ENCODE measurements at places on chromosomes 6 and 20.

DNA sequence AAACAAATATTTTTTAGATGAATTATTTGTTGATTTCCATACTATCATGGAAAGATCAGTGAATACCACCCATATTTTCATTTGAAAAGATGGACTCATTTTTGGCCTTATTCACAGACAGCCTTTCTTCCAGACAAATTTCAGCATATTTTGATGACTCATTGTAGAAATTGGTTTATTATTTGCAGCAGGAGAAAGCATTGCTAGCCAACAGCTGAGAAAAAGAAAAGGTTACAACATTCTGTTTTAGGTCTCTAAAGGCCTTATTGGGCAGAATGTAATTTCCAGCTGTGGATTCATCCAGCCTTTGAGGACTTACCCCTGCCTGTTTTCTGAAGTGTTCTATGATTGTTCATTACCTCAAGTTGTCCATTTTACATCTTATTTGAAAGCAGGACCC is 201.9 kb downstream of the PLCB4 start:
- no peak for DNase-seq

DNA sequence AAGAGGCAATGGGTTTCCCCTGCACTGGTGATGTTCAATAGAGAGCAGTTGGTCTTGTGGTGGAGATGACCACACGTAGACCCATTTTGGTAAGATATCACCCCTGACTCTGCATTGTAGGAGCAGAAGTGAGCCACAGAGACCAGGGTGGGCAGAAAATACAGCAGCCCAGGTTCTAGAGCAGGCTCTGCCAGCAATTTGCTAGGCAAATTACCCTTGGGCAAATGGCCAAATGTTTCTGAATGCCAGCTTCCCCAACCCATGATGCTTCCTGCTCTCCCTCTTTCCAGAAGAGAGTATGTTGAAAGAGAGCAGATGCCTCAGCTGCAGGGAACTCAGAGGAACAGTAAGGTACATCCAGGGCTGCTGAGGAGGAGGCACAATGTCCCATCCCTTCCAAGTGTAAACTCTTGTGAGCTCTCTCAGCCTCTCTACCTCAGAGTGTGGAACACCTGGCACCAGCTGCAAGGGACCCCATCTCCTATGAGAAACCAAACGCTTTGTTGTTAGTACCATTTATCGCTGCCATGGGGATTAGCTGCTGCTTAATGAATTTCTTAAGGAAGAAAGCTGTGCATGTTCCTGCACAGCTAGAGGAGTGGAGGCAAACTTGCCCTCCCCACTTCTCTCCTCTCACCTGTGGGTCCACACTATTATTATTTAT is 317.5 kb upstream of the MOCS1 start:
- no peak for DNase-seq

DNA sequence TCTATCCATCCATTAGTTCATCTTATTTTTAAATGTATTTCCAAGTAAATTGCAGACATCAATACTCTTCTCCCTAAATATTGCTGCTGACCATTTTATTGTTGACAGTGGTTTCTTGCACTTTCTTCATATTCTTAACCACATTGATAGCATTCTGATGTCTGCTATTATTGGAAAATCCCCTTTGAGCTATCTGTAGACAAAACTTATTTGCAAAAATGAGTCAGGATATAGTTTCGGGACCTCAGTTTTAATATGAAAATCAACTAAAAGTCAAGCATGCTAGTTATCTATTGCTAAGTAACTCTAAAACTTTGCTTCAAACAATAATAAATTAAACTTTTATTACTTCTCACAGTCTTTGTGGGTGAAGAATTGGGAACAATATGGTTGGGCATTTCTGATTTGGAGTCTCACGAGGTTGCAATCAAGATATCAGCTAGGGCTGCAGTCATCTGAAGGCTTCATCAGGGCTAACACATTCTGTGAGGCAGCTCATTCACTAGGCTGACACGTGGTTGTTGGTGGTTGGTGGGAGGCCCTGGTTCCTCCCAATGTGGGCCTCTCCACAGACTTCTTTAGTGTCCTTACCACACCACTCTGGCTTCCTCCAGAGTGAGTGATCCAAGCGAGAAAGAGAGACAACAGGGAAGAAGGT is 32.7 kb downstream of the CD109 start:
- DNase-seq: no peak

DNA sequence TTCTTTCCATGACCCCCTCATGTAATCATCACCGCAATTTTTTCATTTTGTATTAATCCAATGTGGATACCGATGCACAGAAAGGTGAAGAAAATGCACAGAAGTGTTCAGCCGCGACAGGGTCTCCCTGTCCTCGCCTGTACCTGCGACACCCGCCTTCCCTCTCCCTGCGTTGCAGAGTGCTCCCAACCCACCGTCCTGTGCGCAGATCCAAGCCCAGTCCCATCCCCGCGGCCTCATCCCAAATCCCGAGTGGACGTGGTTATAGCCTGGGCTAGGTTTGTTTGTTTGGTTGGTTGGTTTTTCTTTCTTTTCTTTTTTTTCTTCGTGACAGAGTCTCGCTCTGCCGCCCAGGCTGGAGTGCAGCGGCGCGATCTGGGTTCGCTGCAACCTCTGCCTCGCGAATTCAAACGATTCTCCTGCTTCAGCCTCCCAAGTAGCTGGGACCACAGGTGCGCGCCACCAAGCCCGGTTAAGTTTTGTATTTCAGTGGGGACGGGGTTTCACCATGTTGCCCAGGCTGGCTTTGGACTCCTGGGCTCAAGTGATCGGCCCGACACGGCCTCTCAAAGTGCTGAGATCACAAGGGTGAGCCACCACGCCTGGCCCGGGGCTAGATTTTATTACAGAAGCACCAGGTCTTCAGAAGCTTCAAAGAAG is 536 bp upstream of the RAET1G start:
- no peak for DNase-seq

- DNase-seq: no peak
These were observed 301.8 kb upstream of the ID4 start for GRCh38 chr6:19535351-19535750.

DNA sequence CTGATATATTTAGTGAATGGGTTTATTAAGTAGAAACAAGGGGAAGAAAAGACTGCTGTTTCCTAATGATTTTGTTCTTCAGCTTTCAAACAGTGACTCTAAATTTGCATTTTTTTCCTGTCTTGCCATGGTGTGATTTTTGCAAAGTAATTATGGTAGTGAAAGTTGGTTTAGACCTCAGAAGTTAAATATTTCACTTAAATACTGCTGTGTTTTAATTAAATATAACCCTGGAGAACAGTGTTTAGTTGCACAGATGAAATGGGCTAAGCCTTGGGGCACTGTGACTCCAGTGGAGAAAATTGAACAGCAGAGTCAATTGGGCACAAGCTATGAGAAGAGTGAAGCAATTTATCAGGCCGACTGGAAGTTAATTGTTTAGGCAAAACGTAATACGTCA is 111.1 kb upstream of the MCHR2 start:
- no peak for DNase-seq

DNA sequence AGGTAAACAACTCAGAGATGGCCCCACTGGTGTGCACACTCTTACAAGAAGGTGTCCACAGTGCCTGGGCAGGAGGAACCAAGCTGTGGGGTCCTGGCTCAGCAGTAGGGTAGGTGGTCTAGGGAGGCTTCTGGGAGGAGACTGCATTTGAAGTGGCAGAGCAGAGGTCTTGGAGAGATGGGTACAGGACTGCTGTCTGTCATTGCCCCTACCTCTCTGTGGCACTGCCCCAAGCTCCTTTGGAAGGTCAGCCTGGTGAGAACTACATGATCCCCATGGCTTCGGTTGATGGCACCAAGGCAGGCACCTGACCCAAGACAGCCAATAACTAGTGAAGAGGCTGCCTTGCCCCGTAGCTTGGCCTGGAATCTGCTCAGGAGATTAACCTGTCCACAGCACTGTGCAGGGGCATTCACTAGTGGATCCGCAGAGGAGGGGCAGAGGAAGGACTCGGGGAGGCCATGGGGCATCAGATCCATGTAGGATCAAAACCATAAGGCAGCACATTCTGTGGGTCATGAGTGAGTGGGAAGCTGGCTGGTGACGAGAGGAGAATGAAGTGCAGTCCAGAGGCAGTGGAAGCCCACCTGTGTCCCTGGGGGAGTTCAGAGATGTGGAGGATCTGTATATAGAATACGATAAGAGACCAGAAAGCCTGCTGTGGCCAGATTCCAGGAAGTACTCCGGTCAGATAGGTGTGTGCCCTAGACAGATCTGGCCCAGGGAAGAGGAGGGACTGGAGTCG is 162.0 kb downstream of the GRM4 start:
- no peak for DNase-seq

DNA sequence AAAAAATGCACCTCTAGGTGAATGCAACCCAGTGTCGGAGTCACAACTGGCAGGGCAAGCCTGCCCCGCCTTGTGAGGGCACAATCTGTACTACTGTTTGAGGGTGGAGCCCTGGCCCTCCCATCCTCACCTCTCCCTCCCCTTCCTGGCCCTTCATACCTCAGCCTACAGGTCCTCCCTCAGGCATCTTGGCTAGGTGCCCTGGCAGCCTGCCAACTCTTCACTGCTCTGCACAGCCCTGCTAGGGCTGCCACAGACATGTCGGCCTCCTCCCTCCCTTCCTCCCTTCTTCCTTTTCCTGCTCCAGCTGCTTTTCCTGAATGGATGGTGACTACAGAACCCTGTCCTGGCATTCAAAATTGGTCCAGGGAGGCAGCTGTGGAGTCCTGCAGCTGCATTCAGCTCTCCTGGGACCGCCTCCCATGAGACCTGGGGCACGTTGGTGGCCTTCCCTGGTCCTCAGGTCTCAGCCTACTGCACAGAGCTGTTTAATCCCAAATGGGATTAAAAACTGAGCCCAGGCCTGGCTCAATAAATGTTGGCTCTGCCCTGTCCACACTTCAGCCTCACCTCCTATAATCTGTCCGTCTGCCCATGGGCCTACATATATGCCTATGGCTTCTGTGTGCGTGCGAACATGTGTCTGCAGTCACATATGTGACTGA is 52.7 kb downstream of the CDH22 start:
- no peak for DNase-seq

- no peak for DNase-seq
These were observed 43.1 kb downstream of the PANK2 start for GRCh38 chr20:3932277-3932676.

DNA sequence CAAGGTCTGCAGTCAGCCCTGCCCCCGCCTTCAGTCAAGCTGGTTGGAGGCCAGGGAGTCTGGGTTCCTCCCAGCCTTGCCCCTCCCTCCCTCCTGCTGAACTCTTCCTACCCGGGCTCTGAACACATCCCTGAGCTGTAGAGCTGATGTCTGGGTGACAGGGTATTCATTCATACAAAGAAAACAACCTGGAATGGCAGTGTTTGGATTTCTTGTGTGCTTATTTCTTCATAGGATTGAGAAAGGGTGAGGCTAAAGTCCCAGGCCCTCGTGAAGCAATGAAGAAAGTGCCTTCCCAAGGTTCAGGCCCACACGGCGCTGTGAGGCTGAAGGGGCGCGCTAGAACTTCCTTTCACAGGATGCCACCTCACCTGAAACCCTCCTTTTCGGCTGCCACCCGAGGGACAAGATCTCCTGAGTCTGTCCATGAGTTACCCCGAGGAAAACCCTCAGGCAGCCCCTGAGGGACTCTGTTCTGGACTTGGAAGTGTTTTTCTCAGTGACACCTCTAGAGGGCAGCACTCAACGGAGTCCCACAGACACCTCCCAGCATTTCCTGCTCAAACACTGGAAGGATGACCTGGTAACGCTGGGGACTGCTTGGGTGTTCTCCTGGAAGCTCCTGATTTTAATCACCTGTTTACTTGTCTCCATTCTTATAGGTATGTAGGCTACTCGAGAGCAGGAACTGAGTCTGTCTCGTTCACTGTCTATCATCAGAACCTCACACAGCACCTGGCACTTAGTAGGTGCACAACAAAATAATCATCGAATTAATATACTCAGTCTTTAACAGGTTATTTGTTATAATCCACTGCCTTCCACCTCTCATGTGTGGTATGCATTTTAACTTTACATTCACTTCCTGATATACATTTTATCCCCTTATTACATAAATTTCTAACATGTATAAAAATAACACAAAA is 11.8 kb upstream of the GSTA1 start:
- no peak for DNase-seq

- DNase-seq: no peak
These were observed 117.3 kb upstream of the TNFAIP3 start for GRCh38 chr6:137749696-137750211.

DNA sequence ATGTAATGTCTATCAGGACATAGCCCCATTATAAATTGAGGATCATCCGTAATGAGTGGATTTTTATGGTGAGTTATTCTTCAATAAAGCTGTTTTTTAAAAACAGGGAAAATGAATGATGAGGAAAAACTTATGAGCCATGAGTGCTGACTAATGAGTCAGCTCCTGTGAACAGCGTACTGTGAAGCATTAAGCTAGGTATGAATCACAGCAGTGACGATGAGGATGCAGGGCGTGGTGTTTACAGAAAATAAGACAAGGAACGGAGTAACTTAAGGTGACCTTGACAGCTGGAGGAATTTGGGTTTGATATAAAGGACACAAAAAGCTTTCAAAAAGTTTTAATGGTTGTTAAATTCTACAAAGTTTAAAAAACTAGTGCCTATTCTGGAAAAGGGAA is 96.3 kb downstream of the FOXF2 start:
- no peak for DNase-seq

DNA sequence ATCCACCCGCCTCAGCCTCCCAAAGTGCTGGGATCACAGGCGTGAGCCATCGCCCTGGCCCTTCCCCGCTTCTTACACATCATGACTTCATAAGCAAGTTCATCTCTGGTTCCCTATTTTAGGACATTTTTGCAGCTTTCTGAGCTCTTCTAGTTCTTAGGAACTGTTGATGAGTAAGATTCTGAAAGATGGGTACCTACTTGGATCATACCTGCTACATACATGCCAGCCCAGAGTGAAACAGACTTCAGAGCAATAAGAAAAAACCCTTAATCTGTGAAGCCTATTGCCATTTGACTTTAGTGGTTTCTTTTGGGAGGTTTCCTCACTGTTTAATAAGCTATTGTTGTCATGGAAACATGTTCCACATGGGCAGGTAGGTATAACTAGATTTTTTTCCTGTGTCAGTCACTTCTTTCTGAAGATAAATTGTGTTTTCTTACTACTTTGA is 27.9 kb upstream of the TMEM217 start:
- DNase-seq: no peak

- DNase-seq: no peak
These were observed 217.4 kb upstream of the ECI2 start for GRCh38 chr6:4352731-4353130.

DNA sequence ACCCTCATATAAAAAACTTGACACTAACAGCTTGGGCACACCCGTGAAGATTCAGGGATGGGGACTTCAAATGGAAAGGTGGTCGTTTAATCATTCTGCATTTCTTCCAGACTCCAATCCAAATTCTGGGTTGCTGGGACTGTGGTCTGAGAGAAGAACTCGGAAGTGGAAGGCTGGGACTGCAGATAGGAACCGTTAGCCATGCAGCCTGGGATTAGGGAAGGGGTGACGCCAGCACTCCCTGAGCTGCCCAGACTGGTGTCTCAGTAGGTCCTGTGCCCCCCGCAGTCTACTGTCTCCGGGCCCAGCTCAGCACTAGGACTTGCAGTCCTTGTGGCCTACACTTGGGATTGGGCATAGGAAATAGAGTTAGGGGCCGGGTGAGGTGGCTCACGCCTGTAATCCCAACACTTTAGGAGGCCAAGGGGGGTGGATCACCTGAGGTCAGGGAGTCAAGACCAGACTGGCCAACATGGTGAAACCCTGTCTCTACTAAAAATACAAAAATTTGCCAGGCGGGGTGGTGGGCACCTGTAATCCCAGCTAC is 511 bp upstream of the CLIC1 start:
- no peak for DNase-seq
